ENCODE measurements at places on chromosomes 11 and 22.

DNA sequence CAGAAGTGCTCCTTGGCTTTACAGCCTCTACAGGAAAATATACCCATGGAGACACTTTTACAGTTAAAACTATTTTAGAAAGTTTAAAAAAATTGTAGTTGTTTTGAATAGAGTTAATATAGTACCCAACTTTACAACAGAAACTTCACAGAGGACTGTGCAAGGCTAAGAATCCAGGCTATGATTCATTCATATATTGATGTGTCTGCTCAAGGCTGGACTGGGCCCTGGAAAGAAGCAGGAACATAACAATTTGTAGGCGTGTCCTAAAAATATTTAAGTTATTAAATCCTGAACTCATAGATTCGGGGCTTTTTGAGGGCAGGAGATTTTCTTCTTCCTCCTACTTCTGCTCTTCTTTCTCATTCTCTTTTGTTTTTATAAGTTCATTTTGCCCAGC is 291.5 kb upstream of the CCDC179 start:
- no peaks in the 10 kb centered on the region for H3K27me3 ChIP-seq
- H3K27ac ChIP-seq: no peak overlapping the region
- DNase-seq: no peak
- H3K36me3 ChIP-seq: no peaks in the 10 kb centered on the region
- H3K4me1 ChIP-seq: no peaks in the 10 kb centered on the region
- H3K4me3 ChIP-seq: no peak overlapping the region

DNA sequence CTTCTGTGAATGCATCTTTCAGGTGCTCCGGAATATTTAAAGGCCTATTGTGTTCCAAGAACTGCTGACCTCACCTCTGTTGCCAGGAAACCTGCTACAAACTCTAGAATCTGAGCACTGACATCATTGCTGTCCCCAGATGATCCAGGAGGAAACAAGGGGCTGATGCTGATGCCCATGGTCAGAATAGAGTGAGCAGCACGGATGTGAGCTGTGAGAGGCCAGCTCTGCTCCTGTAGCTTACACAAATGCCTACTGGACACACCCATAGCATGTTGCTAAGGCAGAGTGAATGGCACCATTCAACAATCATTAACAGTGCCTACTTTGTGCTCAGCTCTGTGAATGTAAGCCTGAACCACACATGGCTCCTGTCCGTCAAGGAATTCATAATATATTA is 276.7 kb upstream of the API5 start:
- H3K27me3 ChIP-seq: no peaks in the 10 kb centered on the region
- H3K4me3 ChIP-seq: no peak overlapping the region
- DNase-seq: no peak
- no peak overlapping the region for H3K27ac ChIP-seq
- H3K4me1 ChIP-seq: no peaks in the 10 kb centered on the region

- no peaks in the 10 kb centered on the region for H3K36me3 ChIP-seq
- no peaks in the 10 kb centered on the region for H3K27me3 ChIP-seq
- H3K4me3 ChIP-seq: no peak overlapping the region
These were observed 61.3 kb upstream of the NARS2 start for GRCh38 chr11:78635814-78636506.

- no peak overlapping the region for H3K4me3 ChIP-seq
- no peaks in the 10 kb centered on the region for H3K36me3 ChIP-seq
- no peak overlapping the region for H3K27ac ChIP-seq
These were observed 61.2 kb downstream of the MPPED1 start for GRCh38 chr22:43473031-43473430.

DNA sequence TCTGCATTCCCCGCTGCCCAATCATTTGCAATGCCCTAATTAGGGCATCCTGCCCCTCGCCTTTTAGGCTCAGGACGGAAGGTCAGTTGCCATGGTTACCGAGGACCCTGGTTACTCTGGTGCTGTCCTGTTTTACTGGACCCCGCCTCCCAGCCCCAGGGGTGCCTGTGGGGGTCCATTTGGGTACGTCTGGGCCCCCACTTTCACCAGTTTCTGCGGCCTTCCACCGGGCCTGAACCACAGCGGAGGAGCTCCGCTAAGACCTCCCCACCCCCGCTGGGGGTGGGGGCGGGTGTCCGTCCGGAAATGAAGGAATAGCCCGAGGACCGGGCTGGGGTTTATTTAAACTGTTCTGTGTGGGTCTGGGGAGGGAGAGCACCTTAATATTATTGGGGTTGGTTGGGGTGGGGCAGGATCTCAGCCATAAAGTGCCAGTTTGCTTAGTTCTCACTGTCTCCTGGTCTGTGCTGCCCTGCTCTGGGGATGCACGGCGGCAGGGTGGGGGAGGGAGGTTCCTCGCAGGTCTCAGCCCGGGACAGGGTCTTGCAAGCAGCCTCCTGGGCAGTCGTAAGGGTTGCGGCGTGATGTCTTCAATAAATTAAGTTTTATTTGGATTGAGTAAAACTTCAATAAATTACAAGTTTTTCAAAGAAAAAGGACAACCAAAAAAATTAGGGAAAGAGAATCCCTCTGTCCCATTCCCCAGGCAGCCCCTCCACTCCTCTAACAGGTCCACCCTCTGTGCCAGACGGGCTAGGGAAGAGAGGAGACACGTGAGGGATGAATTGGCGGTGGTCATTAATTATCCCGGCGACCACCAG is 5.3 kb downstream of the PHOX2A start:
- H3K4me3 ChIP-seq: no peak overlapping the region
- peaks cover 16% of the 10 kb centered on the region for H3K36me3 ChIP-seq
- H3K27me3 ChIP-seq: peaks cover 26% of the 10 kb centered on the region
- H3K27ac ChIP-seq: no peak overlapping the region
- no peak for DNase-seq
